ENCODE measurements at places on chromosomes 13 and 19.

- no peak for DNase-seq
Measured at GRCh38 chr13:46492946-46493345, 60.0 kb upstream of the LRCH1 start.

DNA sequence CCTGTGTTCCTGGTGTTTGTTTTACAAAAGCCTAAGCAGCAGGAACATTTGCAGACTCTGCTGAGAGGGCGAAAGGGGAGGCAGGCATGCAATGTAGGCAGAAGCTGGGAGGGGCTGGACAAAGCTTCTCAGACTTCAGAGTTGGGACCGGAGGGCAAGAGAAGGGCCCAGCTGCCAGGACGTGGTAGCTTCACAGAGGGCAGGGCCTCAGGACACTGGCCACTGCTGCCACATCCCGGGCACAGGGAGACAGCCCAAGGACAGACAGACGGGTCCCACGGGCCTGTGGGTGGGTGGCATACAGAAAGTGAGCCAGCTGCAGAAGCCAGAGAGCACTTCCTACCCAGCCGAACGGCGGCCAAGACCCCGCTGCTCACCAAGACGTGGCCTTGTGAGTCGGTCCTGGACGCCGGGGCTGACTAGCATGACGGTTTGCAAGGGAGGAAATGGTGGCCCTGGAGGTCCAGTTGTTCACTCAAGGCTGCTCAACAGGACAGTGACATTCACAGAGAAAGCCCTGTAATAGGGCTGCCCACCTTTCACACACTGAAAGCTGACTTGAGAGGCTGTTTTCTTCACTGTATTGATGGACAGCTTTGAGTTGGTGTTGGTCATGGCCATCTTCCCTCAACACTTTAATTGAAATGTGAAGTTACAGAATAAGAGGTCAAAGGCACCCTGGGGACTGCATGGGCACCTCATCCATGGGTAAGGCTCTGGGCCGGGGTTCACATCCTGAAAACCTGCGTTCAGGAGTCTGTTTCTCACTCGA is 23.7 kb upstream of the TFDP1 start:
- DNase-seq, result no peak

- no peak for DNase-seq
Measured at GRCh38 chr19:41528106-41528505, 47.9 kb upstream of the CEACAM21 start.

DNA sequence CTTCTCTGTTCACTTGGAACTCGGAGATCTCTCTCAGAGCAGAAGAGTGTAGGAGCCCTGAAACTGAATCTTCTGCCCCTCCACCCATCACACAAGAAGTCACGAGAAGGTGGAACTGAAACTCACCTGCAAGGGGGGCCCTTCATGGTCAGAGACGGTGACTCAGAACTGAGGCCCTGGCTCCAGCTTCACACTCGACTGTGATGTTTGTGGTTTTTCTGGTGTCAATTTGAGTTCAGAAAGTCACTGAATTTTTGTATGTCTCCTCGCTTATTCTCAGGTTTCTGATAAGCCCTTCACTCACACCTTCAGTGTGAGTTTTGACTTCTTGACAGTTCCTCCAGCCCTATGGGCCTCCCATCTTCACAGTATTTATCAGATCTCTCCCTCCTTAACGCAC is 23.1 kb downstream of the SIGLEC5 start:
- no peak for DNase-seq

- DNase-seq, result no peak
Measured at GRCh38 chr13:114102131-114102520, 30.3 kb downstream of the RASA3 start.

- no peak for DNase-seq
Measured at GRCh38 chr19:46901701-46902401, 41.1 kb downstream of the ARHGAP35 start.

- no peak for DNase-seq
Measured at GRCh38 chr19:29096896-29097295, 116.1 kb downstream of the UQCRFS1 start.

DNA sequence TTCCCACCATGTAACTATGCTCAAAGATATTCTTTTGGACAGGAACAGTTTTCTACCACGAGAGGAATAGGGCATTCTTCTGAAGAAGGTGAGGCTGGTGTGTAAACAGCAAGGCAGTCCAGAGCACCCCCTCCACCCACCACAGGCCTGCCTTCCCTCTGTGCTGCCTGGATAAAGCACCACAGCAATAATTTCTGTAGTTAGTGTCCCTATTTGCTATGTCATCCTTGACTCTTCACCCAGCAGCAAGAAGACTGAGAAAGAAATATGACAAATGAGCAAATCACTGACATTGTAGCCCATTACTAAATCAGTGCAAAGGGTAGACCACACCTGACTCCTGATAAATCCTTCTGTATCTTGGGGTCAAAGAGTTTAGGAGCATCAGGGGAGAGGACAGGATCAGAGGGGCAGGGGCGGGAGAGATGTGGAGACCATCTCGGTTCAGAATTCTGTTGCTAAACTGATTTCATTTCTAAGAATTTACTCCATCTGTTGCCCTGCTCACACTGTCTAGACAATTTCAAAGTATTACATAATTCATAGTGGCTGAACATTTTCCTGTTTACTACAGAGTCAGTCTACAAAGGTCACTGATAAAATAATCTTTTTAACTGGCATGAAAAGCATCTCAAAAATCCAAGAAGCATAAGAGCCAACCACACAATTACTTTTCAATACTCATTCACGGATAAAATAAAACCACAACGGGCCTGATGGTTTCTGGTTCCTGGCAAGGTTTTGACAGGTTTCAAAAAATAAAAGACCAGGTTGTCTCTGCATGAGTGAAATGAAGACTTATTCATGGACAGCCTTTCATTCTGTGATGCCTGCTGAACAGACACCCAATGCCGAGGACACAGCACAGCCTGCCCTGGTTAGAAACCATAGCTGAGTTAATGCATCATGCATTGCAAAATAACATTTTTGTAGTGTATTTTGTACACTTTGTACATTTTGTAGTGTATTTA is 88.4 kb upstream of the IRS2 start:
- no peak for DNase-seq

All from left renal cortex interstitium (tissue), 4 donors.